ENCODE measurements at places on chromosomes 7 and 10.

GRCh38 chr7:130363026-130363847, 17.1 kb upstream of the CPA1 start:
- no peak for DNase-seq

DNA sequence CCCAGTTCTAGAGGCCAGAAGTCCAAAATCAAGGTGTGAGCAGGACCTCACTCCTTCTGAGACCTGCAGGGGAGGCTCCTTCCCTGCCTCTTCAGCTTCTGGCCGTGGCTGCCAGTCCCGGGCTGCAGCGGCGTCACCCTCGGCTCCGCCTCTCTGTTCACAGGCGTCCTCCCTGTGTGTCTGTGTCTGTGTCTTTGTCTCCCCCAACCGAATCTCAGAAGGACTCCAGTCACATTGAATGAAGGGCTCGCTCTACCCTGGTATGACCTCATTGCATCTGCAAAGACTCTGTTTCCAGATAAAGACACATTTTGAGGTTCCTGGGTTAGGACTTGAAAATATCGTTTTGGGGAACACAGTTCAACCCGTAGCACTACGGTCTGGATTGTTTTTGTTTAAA, 33.1 kb upstream of the GALNT11 start:
- DNase-seq, result peak; percentile 58

GRCh38 chr7:75617634-75618234, 121.0 kb downstream of the HIP1 start:
- DNase-seq, result peak; percentile 25

- no peak for DNase-seq
Measured at GRCh38 chr7:99028261-99028973, 115.5 kb downstream of the SMURF1 start.

DNA sequence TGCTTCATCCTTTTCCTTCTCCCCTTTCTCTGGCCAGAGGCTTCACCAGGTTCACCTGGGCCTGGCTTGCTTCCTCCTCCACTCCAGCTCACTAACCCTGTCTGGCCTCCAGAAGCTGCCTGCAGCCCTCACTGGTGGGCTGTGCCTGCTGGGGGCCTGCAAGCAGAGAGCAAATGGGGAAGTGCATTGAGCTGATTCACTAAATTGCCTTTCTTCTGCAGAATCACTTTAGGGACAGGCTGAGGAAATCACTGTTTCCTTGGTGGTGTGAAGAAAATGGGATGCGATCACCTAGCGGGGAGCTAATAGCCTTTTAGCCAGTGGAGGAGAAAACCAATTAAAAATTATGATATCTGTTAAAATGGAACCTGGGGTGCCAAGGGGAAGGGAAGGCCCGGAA, 3.0 kb downstream of the RET start:
- no peak for DNase-seq

- DNase-seq, result no peak
Measured at GRCh38 chr10:70761727-70762350, 23.3 kb downstream of the TBATA start.

DNA sequence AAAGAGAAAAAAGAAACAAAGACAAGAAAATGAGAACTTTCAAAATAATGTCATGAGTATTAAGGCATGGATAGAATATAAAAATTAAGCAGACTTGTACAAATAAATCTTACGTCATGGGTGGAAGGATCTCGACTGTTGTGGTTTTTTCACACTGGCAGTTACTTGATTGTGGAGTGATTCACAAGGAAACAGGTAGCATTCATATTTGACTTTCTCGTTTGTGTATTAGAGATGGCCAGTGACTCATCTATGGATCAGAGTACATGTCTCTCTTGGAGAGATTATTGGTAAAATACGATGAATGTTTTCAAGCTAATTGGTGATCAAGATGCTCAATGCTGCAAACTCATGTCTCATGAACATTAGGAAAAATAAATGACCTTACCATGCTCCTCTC, 564.3 kb downstream of the GATA3 start:
- DNase-seq, result no peak

DNA sequence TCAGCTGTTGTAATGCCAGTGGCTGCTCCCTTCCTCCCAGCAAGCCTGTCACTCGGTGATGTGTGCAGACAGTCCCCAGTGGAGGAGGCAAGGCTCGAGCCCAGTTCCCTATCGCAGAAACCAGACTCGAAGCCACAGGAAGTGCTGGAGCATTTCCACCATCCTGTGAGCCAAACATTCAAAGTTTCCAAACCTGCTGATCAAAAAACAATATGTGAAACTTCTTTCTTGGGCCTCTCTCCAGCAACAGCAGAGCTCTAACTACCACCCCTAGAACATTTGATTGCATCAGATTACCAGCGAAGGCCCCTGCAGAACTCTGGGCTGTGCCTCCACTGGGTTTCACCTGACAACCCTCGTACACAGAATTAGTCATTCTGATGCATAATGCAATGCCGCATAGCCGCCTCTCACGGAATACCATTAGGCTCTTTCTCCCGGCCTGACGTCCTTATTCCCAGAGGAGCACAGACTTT, 94.0 kb downstream of the ELMO1 start:
- DNase-seq, result peak; percentile 30

DNA sequence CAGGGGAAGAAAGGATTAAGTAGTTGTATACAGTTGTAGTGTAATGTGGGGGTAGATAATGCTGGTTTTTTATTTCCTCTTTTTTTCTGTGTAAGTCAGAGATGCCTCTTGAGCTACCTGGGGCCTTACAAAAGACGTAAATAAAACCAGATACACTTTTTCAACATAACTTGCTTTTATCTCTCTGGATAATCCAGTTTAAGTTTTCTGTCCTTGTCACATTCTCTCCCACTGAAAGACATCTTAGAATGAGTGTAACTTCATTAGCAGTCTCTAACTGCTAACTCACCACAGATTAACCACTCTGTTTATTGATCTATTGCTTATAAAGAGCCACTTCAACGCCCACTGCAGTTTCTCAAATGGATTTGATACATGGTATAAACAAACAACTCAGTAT, 64.1 kb upstream of the LRRN3 start:
- DNase-seq, result no peak

DNA sequence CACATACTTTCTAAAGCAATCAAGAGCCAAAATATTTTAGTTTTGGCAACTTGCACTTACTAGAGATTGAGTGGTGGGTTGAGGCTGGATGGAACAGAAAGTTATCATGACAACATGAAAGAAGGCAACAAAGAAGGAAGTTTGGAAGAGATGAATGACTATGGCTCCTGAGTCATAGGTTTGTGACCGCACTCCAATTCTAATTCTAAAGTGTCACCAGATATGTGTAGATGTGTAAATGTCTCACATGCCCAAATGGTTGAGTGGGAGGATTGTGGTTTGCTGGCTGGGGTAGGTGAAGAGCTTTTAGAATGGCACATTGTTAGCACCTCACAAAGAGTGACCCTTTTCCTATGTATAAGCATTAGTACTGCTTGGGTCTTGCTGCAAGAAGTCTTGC, 20.2 kb downstream of the TAS2R16 start:
- DNase-seq, result no peak

- no peak for DNase-seq
Measured at GRCh38 chr7:47578579-47579270, 3.2 kb downstream of the TNS3 start.

- no peak for DNase-seq
Measured at GRCh38 chr10:27223964-27224363, 16.6 kb downstream of the ACBD5 start.

DNA sequence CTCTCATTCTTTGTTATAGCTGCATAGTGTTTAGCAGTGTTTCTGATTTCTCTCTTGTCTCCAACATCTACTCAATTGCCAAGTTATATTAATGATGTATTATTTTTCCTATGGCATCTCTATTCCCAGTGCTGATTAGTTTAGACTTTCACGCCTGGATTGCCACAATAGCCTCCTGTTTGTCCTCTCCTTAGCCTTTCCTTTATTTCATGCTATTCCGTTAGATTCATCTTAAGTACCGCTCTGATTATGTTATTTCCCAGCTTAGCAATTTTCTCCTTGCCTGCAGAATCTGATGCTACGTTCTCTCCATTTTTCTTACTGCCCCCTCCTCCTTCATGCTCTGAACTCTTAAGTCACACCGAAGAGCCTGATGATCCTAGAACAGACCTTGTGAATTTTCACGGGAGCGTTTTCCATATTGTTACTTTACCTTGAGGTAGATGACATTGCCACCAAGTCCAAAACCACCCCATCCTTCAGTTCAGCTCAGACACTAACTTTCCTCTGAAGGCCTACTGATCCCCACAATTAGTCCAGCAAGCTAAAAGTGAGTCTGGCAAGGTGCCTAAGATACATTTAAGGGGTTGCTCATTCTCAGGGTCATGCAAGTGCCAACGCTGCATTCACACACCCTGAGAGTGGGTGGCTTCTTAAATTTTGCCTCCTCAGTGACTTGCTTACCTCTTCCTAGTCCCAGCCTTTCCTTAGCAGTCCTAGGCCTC, 6.6 kb upstream of the NRF1 start:
- DNase-seq, result no peak

DNA sequence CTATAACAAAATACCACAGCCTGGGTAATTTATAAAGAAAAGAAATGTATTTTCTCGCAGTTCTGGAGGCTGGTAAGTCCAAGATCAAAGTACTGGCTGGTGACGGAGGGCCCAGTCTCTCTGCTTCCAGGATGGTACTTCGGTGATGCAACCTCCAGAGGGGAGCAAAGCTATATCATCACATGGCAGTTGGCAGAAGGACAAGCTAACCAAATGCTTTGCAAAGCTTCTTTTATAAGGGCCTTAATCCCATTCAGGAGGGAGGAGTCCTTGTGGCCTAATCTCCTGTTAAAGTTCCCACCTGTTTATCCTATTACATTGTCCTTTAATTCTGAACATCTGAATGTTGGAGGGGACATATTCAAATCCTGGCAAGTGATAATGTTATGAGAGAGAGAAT, 134.1 kb upstream of the SP4 start:
- no peak for DNase-seq

DNA sequence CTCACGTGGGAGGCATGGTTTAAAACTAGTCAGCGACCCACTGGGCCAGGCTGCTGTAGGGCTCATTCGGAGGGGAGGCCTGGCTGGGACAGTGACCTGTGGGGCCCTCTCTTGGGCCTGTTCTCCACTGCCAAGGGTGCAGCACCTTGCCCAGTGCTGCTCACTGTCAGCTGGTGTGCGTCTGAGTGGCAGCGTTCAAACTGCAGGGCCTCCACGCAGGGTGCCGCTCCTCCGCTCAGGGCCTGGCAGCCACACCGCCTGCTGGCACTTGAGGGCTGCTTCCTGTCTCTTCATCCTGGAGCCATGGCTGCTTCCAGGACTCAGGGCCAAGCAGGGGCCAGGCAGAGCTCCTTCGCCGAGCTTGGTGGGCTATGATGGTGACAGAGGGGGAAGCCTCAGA, 18.3 kb downstream of the ADAMTS14 start:
- DNase-seq, result no peak

GRCh38 chr10:12705943-12706342, 295.6 kb downstream of the CCDC3 start:
- no peak for DNase-seq

DNA sequence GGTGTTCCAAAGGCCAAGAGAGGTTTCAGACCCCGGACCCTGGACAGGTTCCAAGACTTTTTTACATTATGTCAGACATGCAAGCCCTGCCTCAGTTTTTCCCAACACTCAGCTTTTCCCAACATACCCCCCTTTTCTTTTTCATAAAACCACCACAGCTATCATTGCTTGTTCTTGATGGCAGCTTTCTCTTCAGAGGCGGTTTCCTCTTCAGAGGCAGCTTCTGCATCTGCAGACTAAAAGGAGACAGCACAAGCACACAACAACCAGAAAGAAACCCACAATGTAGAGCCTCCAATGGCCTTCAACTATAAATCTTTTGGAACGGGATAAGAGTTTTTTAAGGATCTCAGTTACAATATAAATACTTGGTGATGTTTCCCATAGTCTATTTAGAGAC, 19.3 kb downstream of the GIMAP6 start:
- DNase-seq, result no peak

DNA sequence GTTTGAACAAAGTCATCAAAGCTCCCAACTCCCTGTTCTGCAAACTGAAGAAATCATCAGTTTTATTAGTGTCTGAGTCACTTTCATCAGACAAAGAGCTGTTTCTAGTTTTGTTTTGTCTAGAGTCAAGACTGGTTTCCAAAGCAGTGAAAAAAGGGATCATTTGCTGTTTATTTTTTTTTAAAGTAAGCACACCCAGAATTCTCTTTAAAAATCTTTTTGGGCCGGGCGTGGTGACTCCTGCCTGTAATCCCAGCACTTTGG, 972.0 kb upstream of the CELF2 start:
- DNase-seq, result no peak

GRCh38 chr7:116698930-116699721, 27.1 kb downstream of the MET start:
- DNase-seq, result no peak

DNA sequence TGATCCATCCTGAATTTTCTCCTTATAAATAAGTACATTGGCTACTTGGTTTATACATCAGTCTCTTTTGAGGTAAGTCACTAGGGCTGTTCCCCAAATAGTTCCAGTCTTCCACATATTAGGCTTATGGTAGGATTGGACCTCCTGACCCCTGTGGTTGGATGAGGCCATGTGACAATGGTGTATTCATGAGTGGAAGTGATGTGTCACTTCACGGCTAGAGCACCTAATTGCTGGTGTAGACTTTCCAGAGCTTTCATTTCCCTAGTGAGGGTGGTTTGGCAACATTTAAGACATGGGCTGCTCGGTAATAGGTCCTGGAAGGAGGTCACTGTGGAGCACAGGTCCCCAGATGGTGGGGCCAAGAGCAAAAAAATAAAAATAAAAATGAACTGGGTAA, 141.2 kb upstream of the ABCB5 start:
- DNase-seq, result no peak

- DNase-seq, result no peak
Measured at GRCh38 chr7:11452476-11452875, 379.5 kb downstream of the THSD7A start.

DNA sequence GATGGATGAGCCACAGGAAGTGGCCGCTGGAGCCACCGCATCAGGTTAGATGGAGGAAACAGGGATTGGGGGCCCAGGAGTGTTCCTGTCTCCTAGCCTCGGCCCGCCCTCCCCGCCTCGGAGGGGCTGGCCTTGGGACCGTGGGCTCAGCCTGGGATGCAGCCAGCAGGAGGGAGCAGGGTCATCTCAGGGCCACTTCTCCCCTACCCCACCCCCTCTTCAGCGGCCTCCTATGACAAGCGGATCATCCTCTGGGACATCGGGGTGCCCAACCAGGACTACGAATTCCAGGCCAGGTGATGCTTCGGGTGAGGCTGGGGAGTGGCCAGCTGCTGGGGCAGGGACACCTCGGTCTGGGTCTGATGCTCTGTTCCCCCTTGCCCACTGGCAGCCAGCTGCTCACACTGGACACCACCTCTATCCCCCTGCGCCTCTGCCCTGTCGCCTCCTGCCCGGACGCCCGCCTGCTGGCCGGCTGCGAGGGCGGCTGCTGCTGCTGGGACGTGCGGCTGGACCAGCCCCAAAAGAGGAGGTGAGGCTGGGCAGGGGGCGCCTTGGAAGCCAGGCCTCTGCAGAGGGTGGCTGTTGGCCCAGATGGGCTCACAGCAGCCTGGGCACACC, 4.7 kb downstream of the LRWD1 start:
- no peak for DNase-seq

- no peak for DNase-seq
Measured at GRCh38 chr7:25384788-25385505, 156.7 kb upstream of the NPVF start.
